ENCODE measurements at places on chromosomes 16 and 17.

DNA sequence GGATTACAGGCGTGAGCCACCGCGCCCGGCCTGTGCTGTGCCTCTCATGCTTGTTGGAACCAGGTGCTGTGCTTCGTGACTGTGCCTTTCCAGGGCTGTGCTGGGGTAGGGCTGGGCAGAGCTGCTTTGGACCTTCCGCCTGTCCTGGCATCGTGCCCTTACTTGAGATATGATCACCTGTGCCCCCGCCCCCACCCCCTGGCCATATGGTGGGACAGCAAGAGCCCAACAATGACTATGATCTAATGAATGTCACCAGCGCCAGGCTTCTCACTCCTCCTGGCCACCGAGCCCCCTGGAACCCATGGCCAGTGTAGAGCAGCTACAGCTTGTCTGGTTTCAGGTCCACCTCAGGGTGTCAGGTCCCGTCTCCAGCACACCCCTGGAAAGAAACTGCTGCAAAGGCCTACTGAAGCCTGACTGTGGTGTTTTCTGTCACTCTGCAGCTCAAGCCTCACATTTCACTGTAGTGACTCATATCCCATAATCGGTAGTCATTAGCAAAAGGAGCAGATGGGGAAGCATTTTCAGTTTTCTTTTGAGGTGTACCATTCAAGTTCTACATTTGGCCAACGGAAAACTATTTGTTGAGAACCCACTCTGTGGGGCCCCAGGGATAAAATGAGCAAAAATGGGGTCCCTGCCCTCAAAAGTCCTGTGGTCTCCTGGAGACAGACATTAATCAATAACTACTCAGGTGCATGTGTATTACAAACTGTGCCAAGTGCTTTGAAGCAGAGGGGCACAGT lies 22.1 kb downstream of the FCSK start:
- DNase-seq: no peak

GRCh38 chr17:33989361-33990148 lies 265.5 kb upstream of the CCL2 start:
- DNase-seq: no peak

- DNase-seq: no peak
Measured at GRCh38 chr16:66267292-66268014, 99.0 kb upstream of the CDH5 start.

DNA sequence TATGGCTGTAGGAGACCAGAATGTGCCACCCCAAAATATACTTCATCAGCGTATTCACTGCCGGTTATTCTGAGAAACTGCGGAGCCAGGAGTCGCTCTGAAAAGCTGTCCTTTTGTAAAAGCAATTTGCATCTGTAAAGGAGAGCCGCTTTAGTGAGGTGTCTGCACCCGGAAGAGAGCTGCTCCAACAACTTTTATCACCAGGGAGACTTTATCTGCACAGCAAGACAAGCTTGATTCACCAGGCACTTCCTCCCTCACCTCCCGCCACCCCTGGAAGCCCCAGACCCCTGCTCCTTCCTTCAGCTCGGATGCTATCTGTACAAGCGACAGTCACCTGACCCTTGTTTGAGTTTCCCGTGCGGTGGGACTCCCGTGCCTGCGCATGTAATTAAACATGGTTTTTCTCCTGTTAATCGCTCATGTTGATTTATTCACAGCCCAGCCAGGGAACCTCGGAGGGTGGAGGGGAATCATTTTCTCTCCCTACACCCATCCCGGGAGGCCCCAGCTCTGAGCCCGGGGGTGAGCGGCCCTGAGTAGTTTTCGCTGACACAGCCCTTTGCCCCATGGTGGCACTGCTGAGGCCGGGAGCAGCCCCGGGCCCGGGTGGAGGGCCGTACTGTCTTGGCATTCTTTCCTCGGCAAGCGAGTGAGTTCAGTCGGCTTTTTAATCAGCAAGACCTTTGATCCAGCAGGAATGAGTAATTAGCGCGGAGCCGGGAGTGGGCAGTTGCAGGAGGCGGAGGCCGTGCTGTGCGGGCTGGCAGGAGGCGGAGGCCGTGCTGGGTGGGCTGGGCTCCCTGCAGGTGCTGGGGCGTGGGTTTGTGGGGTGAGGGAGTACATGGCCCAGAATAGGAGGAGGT lies 222.7 kb upstream of the CIBAR2 start:
- DNase-seq: peak; percentile 25

- no peak for DNase-seq
Measured at GRCh38 chr16:82459580-82460256, 167.1 kb upstream of the CDH13 start.

DNA sequence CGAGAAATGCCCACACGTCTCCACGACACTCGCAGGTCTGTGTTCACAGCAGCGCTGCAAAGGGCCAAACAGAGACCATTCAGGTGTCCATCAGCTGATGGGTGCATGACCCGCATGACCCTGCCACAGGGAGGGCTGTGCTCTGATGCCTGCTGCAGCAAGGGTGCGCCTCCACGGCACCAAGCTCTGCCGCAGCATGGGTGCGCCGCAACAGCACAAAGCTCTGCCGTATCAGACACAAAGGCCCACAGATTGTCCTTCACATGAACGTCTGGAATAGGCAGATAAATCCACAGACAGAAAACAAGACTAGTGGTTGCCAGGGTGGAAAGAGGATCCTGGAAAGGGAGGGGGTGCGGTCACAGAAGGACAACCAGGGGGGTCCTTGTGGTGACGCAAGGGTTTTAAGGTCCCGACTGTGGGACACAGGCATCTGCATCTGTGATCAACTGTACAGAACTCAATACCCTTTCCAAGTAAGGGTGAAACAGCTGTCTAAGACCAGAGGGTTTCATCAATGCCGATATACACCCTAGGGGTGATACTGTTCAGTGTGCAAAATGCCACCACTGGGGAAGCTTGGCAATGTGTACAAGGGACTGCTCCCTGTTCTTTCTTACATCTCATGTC lies 121.0 kb downstream of the ANKRD11 start:
- DNase-seq: no peak

DNA sequence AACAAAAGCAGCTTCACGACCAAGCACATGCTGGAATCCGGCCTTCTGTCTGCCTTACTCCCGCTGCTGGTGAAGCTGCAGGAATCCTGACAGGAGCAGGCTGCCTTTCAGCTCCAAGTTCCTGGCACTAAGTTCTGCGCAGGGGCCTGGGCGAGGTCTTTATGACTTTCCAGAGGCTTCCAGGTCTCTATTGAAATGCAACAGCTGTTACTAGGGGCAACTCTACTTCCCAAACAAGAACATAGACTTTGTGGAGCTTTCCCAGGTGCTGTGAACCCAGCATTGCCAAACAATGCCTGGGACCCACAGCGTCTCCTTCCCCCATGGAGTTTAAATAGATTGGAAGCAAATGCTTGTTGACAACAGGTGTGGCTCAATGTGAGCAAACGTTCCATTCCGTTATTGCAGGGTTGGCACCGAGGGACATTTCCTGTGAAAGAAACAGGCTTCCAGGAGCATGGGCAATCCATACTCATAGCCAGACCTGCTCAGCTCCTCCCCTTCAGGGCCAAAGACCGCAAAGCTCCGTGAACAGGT lies 156.0 kb downstream of the CDH13 start:
- no peak for DNase-seq

GRCh38 chr17:78960928-78961327 lies 18.8 kb downstream of the LGALS3BP start:
- DNase-seq: no peak

DNA sequence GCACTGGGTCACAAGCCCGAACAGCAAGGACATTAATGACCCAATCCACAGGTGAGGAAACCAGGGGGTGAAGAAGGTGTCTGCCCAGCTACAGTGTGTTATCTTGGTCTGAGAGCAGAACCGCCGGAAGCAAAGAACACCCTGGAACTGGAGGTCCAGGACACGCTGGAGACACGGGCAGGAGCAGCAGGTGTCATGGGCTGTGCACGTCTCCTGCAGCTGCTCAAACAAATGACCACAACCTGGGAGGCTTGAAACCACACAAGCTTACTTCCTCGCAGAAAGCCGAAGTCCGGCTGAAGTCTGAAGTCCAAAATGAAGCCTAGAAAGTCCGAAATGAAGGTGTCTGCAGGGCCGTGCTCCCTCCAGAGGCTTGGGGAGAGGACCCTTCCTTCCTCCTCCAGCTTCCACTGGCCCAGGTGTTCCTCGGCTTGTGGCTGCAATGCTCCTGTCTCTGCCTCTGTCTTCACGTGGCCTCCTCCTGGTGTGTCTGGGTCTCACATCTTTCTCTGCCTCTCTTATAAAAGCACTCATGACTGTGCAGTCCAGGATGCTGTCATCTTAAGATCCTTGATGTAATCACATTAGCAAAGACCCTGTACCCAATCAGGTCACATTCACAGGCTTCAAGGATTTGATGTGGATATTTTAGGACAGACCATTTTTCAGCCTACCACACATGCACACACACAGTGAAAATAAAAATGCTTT lies 351.2 kb downstream of the C16orf95 start:
- DNase-seq: no peak

GRCh38 chr17:28792877-28793661 lies 49.3 kb downstream of the TRAF4 start:
- no peak for DNase-seq

DNA sequence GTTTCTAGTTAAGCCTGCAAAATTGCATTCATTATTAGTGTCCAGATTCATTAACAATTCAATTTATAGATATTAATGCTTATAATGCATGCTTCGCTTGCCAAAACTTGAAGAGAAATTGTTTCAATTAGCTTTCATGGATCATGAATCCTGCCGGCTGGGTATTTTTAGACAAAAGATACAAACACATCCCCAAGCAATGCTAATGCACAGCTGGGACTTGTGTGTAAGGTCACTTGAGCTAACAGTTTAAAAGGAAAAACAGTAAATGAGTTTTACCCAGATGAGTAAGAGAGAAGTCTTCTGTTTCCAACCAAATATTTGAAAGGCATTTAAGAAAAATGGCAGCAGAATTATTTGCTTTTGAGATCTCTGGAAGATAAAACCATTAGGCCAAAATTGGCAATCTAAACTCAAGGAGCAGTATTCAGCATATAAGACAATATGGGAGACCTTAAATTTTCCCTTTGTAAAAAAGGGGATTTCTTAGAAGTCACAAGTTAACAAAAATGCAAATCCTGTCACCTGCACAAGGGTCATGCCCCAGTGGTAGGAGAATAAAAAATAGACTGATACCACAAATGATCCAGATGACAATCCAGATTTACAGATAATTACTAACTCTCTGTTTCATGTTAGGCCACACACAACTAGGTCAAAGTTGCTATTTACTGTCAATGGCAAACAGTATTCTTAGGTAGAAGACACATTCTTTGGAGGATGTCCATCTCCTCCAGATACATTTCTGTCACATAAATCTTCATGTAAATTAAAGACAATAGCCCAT lies 418.4 kb upstream of the PMFBP1 start:
- DNase-seq: no peak

- DNase-seq: no peak
Measured at GRCh38 chr16:21694609-21695008, 30.8 kb downstream of the OTOA start.

DNA sequence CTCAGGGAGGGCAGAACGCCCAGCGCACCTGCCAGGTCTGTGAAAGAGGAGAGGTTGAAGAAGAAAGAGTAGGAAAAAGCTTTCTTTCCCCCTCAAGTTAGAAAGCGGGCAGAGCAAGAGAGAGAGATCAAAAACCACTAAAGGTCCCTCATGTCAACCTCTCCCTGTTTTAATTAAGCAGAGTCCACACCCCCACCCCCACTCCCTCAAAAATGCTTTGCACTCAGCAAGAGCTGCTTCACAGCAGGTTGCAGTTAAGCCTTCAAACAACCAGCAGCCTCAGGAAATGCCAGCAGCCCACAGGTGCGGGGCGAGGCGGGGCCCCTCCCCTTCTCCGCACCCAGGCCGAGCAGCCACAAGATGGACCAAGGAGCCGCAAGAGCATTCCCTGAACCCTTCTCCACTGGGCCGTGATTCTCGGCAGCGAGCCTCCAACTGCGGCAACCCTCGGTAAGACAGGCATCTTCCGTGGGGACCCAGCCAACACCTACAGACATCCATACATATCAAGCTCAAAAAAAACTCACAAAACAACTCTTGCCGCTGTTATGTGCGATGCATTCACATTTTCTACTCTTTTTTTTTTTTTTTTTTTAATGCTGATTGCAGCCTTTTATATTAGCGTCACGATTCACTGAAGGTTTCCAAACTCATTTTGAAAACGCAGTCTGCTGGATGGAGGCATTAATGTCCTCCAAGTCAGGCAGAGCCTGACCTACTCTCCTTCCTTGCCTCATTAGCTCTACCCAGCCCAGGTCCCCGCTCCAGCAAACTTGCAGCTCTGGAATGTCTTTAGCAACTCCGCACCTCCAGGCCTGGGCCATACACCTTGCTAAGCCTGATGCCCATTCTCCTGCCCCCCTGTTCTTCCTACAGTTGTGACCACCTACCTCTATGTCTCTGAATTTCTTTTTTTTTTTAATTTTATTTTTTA lies 66.1 kb downstream of the AXIN2 start:
- DNase-seq: peak; percentile 6

DNA sequence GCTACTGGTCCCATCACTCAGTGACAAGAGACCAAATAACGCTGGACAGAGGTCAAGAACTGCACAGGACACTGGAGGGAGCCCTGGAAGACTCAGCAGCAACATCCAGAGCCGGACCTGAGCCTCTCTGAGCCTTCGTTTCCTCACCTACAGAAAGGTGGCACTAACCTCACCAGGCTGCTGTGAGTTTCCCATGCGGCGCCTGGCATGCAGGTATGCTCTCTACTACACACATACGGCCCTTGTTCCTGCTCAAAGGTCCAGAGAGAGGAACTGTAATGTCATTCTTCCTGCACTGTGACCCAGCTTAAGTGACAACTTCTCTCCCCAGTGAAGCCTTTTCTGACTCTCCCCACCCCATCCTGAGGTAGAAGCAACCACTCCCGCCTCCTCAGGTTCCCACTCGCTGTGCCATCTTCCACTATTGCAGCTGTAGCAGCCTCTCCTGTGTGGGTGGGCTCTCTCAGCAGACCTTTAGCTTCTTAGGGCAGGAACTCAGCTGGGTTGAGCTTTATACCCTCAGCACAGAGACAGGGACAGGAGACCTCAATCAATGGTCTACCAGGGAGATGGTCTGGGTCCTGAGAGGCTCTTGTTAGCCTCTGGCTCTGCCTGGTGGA lies 43.9 kb upstream of the SREBF1 start:
- DNase-seq: no peak

- DNase-seq: no peak
Measured at GRCh38 chr17:54021418-54021817, 198.7 kb downstream of the KIF2B start.

- DNase-seq: no peak
Measured at GRCh38 chr16:50478773-50479149, 69.4 kb upstream of the NKD1 start.

All from activated gamma-delta T cell treated with Interleukin-2 at 50 U/mL for 16 hours (primary cell).